ENCODE measurements at places on chromosomes 4 and X.

- no peaks in the 10 kb centered on the region for H3K36me3 ChIP-seq
- no peaks in the 10 kb centered on the region for H3K4me1 ChIP-seq
- H3K27me3 ChIP-seq = no peaks in the 10 kb centered on the region
- DNase-seq = no peak
- H3K4me3 ChIP-seq = no peak overlapping the region
- H3K27ac ChIP-seq = no peak overlapping the region
Measured at GRCh38 chrX:6095469-6095868, 133.2 kb downstream of the NLGN4X start.

DNA sequence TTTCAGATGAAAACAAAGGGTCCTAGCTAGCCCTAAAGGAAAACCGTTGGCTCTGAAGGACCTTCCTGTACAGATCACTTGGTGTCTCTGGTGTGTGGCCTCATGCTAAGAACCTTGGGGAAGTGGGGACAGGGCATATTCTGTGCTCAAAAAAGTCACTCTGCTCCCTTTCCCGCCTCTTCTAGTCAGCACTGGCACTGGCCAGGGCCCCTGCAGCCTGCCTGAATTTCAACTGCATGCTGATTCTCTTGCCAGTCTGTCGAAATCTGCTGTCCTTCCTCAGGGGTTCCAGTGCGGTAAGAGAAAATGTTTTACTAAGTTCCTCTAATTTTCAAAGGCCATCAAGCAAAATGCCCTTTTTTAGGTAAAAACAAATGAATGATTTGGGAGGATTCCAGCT is 3.4 kb downstream of the CYBB start:
- no peak overlapping the region for H3K27ac ChIP-seq
- H3K4me3 ChIP-seq = no peak overlapping the region
- no peaks in the 10 kb centered on the region for H3K36me3 ChIP-seq
- no peaks in the 10 kb centered on the region for H3K27me3 ChIP-seq
- no peak for DNase-seq
- H3K4me1 ChIP-seq = peaks cover 11% of the 10 kb centered on the region

DNA sequence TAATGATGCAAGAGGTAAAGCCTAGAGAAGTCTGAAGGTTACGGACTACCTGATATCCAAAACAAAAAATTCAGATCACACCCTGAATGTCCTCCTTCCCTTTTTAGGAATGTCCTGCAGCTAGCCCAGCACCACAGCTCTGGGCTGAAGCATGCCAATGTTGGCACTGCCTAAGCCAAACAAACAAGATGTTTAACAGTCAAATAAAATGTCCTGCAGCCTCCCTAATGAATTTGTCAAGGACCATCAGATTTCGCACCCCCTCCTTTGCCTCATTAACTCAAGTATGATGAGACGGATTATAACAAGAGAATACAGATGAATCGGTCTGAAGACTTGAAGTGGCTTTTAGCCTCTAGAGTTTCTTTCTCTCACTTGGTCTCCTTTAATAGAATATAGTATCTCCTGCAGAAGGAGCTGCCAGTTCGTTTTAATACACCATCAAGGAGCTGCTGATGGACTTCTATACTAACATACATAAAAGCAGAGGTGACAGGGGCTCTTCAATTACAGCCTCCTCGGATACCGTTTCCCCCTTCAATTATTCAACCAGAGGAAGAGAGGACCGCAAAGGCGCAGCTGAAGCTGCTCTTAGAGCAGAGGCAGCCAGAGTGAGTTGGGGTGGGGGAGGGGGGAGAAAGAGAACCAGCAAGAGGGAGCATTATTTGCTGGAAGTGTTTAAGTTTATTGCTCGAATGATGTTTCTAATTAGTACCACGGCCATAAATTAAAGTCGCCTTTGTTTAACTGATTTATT is 3.0 kb upstream of the MAB21L2 start:
- peaks cover 3% of the 10 kb centered on the region for H3K4me1 ChIP-seq
- no peak for DNase-seq
- peaks cover 9% of the 10 kb centered on the region for H3K36me3 ChIP-seq
- no peaks in the 10 kb centered on the region for H3K27me3 ChIP-seq
- no peak overlapping the region for H3K27ac ChIP-seq

GRCh38 chrX:9492901-9493300 is 28.0 kb downstream of the TBL1X start:
- H3K27ac ChIP-seq = no peak overlapping the region
- H3K27me3 ChIP-seq = no peaks in the 10 kb centered on the region
- DNase-seq = no peak
- H3K36me3 ChIP-seq = no peaks in the 10 kb centered on the region
- H3K4me1 ChIP-seq = peaks cover 5% of the 10 kb centered on the region

GRCh38 chr4:177339477-177340374 is 30.1 kb downstream of the NEIL3 start:
- H3K4me1 ChIP-seq = peaks cover 11% of the 10 kb centered on the region
- no peak for DNase-seq
- H3K27me3 ChIP-seq = no peaks in the 10 kb centered on the region

DNA sequence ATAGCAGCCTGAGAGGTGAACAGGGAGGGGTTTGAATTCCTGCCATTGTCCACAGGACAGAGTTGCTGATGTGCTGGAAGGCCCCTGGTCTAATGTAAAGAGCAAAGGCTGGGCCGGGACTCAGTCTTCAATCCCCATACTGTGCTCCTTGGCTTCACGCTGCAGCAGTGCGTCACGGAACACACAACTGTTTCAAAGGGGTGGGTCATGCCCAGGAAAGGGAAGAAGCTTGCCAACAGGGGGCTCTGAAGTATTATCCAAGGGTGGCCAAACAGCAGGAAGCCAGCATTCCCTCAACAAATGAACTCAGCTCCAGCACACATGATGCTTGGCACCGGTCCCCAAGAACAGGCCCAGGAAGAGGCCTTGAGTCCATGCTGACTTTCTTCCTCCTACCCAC is 122.5 kb downstream of the NFKB1 start:
- H3K36me3 ChIP-seq = no peaks in the 10 kb centered on the region
- H3K27ac ChIP-seq = no peak overlapping the region
- no peak for DNase-seq
- no peaks in the 10 kb centered on the region for H3K27me3 ChIP-seq
- H3K4me1 ChIP-seq = peaks cover 43% of the 10 kb centered on the region

DNA sequence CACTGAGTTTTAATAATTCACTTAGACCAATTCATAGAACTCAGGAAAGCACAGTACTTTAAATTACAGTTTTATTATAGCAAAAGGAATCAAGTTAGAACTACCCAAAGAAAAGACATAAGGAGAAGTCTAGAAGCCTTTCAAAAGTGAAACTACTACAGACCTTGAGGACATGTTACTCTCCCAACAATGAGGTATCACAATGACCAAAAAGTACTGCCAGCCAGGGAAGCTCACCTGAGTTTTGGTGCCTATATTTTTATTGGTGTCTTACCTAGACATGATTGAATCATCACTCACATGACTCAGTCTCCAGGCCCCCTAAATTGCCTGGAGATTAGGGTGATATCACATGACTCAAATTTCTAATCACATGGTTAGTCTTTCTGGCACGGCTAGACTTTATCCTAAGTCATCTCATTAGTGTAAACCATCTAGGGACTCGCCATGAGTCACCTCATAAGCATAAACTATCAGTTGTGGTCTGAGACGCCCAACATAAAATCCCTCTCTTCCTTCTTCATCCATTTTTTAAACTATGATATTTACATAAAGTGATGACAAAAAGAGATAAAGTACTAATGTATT is 372.3 kb downstream of the TMA16 start:
- DNase-seq = no peak
- no peaks in the 10 kb centered on the region for H3K36me3 ChIP-seq
- no peaks in the 10 kb centered on the region for H3K4me1 ChIP-seq
- H3K27me3 ChIP-seq = no peaks in the 10 kb centered on the region
- H3K4me3 ChIP-seq = no peak overlapping the region
